Endothelial cell (in vitro differentiated cells): ENCODE measurements at places on chromosomes 7 and 10.

GRCh38 chr10:13633689-13634088, 46.9 kb downstream of the PRPF18 start:
- H3K27me3 ChIP-seq, result no peaks in the 10 kb centered on the region
- no peak for DNase-seq
- H3K27ac ChIP-seq, result peak overlapping the region; percentile 80

- no peak overlapping the region for H3K4me3 ChIP-seq
- H3K27ac ChIP-seq, result no peak overlapping the region
Measured at GRCh38 chr10:62619413-62619738, 185.1 kb upstream of the ADO start.

- H3K4me1 ChIP-seq, result peaks cover 5% of the 10 kb centered on the region
- peaks cover 1% of the 10 kb centered on the region for H3K27me3 ChIP-seq
- no peak for DNase-seq
- H3K27ac ChIP-seq, result no peak overlapping the region
- no peaks in the 10 kb centered on the region for H3K36me3 ChIP-seq
Measured at GRCh38 chr10:63416376-63416775, 49.4 kb downstream of the JMJD1C start.

DNA sequence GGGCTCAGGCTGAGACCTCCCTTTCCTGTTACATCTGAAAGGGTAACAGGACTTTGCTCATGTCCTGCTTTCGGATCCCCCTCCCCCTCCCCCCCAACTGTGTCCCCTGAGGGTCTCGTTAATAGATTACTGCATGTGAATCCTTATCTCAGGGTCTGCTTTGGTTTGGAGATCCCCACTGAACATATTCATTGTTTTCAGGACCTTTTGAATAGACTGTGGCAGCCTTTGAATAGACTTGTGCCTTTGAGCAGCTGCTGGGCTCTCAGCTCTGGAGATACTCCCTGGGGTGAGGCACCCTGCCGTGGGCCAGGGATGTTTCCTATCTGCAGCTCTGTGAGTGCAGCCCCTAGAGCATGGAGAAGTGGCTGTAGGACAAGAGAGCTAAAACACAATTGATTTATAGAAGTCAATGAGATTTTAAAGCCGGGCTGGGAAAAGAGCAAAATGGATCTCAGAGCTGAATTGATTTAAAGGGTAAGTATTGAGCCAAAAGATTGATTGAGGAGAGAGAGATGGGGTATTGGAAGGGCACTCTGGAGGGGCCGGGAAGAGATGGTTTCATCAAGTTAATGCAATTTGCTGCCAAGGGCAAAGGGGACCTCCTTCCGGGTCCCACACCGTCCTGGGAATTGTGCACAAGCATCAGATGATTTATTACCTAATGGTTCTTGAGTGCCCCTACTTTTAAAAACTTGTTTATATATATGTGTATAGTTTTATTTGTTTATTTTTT, 9.9 kb downstream of the ARHGAP22 start:
- no peak for DNase-seq
- no peaks in the 10 kb centered on the region for H3K36me3 ChIP-seq
- no peak overlapping the region for H3K27ac ChIP-seq
- H3K4me1 ChIP-seq, result peaks cover 3% of the 10 kb centered on the region
- no peak overlapping the region for H3K4me3 ChIP-seq

GRCh38 chr7:88299126-88299525, 7.6 kb downstream of the STEAP4 start:
- no peak for DNase-seq
- no peak overlapping the region for H3K4me3 ChIP-seq
- no peaks in the 10 kb centered on the region for H3K4me1 ChIP-seq
- H3K36me3 ChIP-seq, result no peaks in the 10 kb centered on the region
- H3K27me3 ChIP-seq, result no peaks in the 10 kb centered on the region
- H3K27ac ChIP-seq, result no peak overlapping the region

- peaks cover 3% of the 10 kb centered on the region for H3K36me3 ChIP-seq
- peaks cover 13% of the 10 kb centered on the region for H3K4me1 ChIP-seq
- DNase-seq, result no peak
- H3K4me3 ChIP-seq, result no peak overlapping the region
- H3K27ac ChIP-seq, result no peak overlapping the region
Measured at GRCh38 chr10:91201213-91201996, 19.1 kb upstream of the PCGF5 start.

GRCh38 chr7:156169474-156170370, 357.5 kb upstream of the SHH start:
- H3K27me3 ChIP-seq, result peaks cover 2% of the 10 kb centered on the region
- DNase-seq, result no peak
- H3K36me3 ChIP-seq, result no peaks in the 10 kb centered on the region
- no peak overlapping the region for H3K4me3 ChIP-seq

DNA sequence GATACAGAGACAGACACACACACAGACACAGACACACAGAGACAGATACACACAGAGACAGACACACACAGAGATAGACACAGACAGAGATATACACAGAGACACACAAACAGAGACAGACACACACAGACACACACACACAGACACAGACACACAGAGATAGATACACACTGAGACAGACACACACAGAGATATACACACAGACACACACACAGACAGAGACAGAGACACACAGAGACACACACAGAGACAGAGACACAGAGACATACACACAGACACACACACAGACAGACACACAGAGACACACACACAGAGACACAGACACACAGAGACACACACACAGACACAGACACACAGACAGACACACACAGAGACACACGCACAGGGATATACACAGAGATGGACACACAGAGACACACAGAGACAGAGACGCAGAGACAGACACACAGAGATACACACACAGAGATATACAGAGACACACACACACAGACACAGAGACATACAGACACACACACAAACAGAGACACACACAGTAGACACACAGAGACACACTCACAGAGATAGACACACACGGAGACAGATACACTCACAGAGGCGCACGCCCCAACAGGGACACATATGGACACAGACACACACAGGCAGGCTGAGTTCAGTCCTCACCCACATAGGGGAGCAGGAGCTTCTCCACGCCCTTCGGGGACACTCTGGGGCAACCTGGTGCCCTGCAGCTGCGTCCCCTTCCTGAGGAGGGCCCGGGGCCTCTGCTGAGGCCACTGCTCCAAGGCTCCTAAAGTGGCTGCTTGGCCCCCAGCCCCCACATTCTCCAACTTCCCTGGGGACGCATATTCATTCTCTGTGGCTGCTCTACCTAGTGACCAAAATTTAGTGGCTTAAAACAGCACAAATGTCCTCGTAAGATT, 10.3 kb upstream of the PPP2R2D start:
- no peaks in the 10 kb centered on the region for H3K36me3 ChIP-seq
- H3K4me1 ChIP-seq, result no peaks in the 10 kb centered on the region
- no peak overlapping the region for H3K4me3 ChIP-seq
- peaks cover 7% of the 10 kb centered on the region for H3K27me3 ChIP-seq
- no peak overlapping the region for H3K27ac ChIP-seq

GRCh38 chr7:116636997-116637396, 35.0 kb upstream of the MET start:
- H3K36me3 ChIP-seq, result peaks cover 3% of the 10 kb centered on the region
- DNase-seq, result no peak
- H3K27ac ChIP-seq, result no peak overlapping the region
- no peaks in the 10 kb centered on the region for H3K4me1 ChIP-seq
- H3K27me3 ChIP-seq, result no peaks in the 10 kb centered on the region

- H3K27me3 ChIP-seq, result no peaks in the 10 kb centered on the region
- peaks cover 12% of the 10 kb centered on the region for H3K4me1 ChIP-seq
- peak; percentile 40 for DNase-seq
- peak overlapping the region; percentile 54 for H3K27ac ChIP-seq
Measured at GRCh38 chr7:134632937-134633540, 13.6 kb upstream of the BPGM start.

GRCh38 chr10:82378146-82378545, 503.2 kb downstream of the NRG3 start:
- H3K27me3 ChIP-seq, result no peaks in the 10 kb centered on the region
- no peak overlapping the region for H3K4me3 ChIP-seq
- no peaks in the 10 kb centered on the region for H3K36me3 ChIP-seq
- peaks cover 10% of the 10 kb centered on the region for H3K4me1 ChIP-seq

DNA sequence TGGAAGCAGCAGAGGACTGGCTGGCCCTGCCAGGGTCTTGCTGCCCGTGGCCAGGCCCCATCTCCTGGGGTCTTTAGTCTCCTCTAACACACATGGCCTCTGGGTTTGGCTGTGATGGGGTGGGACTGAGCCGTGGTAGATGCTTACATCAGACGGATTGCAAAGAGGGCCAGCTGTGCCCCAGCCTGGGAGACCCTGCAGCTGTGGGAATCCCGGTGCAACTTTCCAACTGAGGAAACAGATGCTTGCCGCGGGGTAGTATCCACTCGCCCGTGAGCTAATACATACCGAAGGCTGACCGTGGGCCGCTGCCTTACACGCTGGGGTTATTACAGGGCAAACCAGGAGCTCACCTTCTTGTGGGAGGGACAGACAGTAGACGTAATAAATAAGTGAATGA, 24.1 kb upstream of the SH2B2 start:
- no peak for DNase-seq
- H3K27me3 ChIP-seq, result peaks cover 10% of the 10 kb centered on the region
- H3K36me3 ChIP-seq, result no peaks in the 10 kb centered on the region

DNA sequence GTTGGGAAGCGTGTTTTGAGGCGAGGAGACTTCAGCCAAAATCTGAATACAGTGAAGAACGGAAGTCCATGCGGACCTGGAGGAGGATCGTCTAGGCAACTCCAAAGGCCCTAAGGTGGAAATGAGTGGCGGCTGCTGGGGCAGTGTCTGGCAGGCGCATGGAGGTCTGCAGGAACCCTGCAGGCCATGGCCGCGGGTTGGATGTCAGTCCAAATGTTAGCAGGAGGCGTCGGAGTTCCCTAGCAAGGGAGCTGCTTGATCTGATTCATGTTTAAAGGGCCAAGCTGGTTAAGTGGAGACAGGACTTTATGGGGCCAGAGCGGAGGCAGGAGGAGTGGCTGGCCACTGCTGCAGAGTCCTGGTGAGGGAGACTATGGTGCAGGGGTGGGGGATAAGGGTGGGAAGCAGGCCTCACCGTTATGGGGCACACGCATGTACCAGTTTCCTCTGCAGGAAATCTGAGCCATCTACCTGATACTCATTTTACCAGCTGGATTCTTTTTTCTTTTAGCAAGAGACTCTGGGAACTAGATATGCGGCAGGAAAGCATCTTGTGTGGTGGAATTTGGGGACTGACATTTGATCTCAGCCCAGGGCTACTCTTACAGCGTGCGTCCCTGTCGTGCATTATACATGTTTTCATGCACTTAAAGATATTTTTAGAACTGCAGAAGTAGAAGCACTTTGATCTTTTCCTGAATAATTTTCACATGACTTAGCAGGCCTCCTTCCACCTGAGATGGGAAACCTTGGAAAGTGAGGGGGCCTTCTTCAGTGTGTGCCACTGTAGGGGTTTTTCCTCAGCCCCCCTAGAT, 6.6 kb upstream of the REPIN1 start:
- peaks cover 33% of the 10 kb centered on the region for H3K4me1 ChIP-seq
- H3K4me3 ChIP-seq, result no peak overlapping the region
- no peak for DNase-seq

GRCh38 chr10:24853661-24854060, 98.7 kb downstream of the PRTFDC1 start:
- no peaks in the 10 kb centered on the region for H3K27me3 ChIP-seq
- peaks cover 6% of the 10 kb centered on the region for H3K4me1 ChIP-seq
- H3K27ac ChIP-seq, result no peak overlapping the region
